Epithelial cell of prostate (primary cell): ENCODE measurements at places on chromosomes 5 and 9.

- DNase-seq, result no peak
Observed at GRCh38 chr9:99349870-99350269, 127.8 kb downstream of the SEC61B start.

- DNase-seq, result no peak
Observed at GRCh38 chr5:80406980-80407734, 707 bp upstream of the ZFYVE16 start.

GRCh38 chr5:139904566-139904815 lies 108.9 kb downstream of the PSD2 start:
- no peak for DNase-seq

GRCh38 chr5:96226941-96227552 lies 206.0 kb downstream of the PCSK1 start:
- peak; percentile 22 for DNase-seq

GRCh38 chr5:144697847-144698262 lies 527.2 kb downstream of the KCTD16 start:
- DNase-seq, result peak; percentile 72

- no peak for DNase-seq
Observed at GRCh38 chr5:112077180-112077579, 320.2 kb upstream of the NREP start.

- DNase-seq, result no peak
Observed at GRCh38 chr9:76624391-76625048, 139.7 kb upstream of the PCA3 start.

DNA sequence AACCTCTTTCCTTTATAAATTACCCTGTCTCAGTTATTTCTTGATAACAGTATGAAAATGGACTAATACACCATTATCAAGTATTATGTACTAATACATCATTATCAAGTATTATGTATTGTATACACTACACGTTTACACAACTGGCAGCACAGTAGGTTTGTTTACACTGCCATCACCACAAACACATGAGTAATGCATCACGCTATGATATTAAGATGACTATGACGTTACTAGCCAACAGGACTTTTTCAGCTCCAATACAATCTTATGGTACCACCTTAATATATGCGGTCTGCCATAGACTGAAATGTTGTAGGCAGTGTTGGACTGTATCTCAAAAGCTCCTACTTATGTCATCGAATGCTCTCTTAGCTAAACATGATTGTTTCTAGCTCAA lies 28.2 kb downstream of the PRELID2 start:
- no peak for DNase-seq

GRCh38 chr5:173926359-173926758 lies 38.2 kb downstream of the CPEB4 start:
- DNase-seq, result no peak
